B cell (primary cell): ENCODE measurements at places on chromosomes 3 and 15. TPM values are rescaled to one million over a fixed set of nuclear protein-coding genes. Genes with fewer than 3 reads are reported as not detected.
A peak's percentile ranks its signal among the peaks of the same experiment; 100 is the strongest.

The ATP10A gene
- total RNA-seq = 0.22 and 1.6 TPM in 2 replicates

The MEIS2 gene
- 0.22 and 0.39 TPM in 2 replicates for total RNA-seq

The ZNF80 gene
- 0.27 and 0.42 TPM in 2 replicates for total RNA-seq

- no peaks in the 10 kb centered on the region for H3K4me1 ChIP-seq
- peaks cover 30% of the 10 kb centered on the region for H3K36me3 ChIP-seq
- no peak overlapping the region for H3K27ac ChIP-seq
- DNase-seq = no peak
- no peak overlapping the region for H3K4me3 ChIP-seq
Measured at GRCh38 chr3:17387108-17387507, 355.3 kb downstream of the TBC1D5 start.

GRCh38 chr3:26406636-26407035 is 215.9 kb upstream of the LRRC3B start:
- no peaks in the 10 kb centered on the region for H3K36me3 ChIP-seq
- H3K4me3 ChIP-seq = no peak overlapping the region
- no peak for DNase-seq
- H3K27ac ChIP-seq = no peak overlapping the region
- no peaks in the 10 kb centered on the region for H3K27me3 ChIP-seq
- no peaks in the 10 kb centered on the region for H3K4me1 ChIP-seq

GRCh38 chr15:90838139-90838538 is 30.2 kb upstream of the FURIN start:
- H3K4me3 ChIP-seq = no peak overlapping the region
- no peaks in the 10 kb centered on the region for H3K36me3 ChIP-seq
- no peaks in the 10 kb centered on the region for H3K27me3 ChIP-seq

DNA sequence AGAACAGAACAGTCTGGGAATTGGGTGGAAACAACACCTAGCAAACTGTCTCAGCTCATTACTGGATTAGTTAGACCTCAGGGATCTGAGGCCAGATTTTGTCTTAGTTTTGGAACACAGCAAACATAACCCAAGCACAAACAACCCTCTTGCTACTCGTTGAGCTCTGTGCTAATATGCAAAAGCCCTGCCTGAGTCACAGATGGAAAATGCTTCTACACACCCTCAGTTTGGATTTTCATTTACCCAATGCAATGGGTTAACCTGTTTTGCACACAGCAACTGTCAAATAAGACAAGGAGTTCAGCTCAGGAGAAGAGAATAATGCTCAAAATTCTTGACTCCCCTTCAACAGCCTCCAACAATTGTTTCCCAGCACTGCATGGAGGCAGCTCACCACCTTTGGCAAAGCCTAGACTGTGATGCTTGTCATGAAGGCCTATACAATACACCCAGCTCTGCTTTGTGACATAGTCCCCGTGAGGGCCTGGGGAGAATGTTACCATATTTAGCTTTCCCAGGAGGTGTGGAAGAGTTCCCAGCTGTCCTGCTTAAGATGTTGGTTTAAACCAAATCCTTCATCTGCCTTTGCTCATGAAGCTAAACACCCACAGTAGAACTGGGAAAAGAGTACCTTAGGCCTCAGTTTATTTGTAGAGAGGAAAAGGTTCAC is 68.9 kb upstream of the MNS1 start:
- H3K36me3 ChIP-seq = no peaks in the 10 kb centered on the region
- no peak overlapping the region for H3K4me3 ChIP-seq
- H3K4me1 ChIP-seq = peaks cover 15% of the 10 kb centered on the region
- no peaks in the 10 kb centered on the region for H3K27me3 ChIP-seq
- no peak for DNase-seq
- peak overlapping the region; percentile 24 for H3K27ac ChIP-seq

DNA sequence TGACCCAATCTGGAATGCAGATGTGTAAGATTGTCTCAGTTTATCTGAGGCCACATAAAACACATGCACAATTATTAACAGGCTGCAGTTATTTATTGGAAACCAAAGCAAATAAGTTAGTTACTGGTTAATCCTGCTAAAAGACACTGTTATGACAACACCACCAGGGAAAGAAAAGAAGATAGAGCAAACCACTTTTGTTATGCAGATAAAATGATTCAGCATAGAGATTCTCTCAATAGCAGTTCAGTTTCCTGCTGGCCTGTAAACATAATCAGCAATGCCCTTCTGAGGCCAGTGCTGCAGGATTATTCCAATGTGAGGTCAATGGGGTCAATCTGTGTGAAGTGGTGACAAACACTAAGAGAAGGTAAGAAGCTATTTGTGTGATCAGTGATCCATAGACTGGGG is 244.4 kb downstream of the ZBTB20 start:
- peaks cover 3% of the 10 kb centered on the region for H3K36me3 ChIP-seq
- no peaks in the 10 kb centered on the region for H3K4me1 ChIP-seq
- DNase-seq = no peak
- H3K27me3 ChIP-seq = no peaks in the 10 kb centered on the region

DNA sequence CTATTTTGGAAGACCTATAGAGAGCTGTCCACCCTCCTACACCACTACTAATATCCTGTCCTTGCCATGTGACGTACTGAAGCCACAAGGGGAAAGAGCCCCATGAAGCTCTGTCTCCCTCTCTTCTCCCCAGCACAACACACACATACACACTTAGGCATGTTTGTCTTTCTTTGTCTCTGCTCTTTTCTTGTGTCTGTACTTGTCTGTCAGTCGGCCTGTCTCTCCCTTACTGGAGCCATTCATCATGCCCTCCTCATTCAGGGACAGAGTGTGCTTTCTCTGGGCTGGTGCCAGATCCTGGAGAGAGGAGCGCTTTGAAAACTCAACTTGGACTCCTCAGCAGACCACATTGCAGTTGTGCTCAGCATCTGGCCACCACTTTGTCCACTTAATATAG is 47.6 kb downstream of the PSMD6 start:
- H3K4me3 ChIP-seq = no peak overlapping the region
- no peak overlapping the region for H3K27ac ChIP-seq
- H3K27me3 ChIP-seq = no peaks in the 10 kb centered on the region

- H3K27ac ChIP-seq = no peak overlapping the region
- DNase-seq = no peak
- no peaks in the 10 kb centered on the region for H3K27me3 ChIP-seq
- H3K4me3 ChIP-seq = no peak overlapping the region
- no peaks in the 10 kb centered on the region for H3K4me1 ChIP-seq
- no peaks in the 10 kb centered on the region for H3K36me3 ChIP-seq
Measured at GRCh38 chr3:113890256-113890900, 51.8 kb downstream of the GRAMD1C start.

DNA sequence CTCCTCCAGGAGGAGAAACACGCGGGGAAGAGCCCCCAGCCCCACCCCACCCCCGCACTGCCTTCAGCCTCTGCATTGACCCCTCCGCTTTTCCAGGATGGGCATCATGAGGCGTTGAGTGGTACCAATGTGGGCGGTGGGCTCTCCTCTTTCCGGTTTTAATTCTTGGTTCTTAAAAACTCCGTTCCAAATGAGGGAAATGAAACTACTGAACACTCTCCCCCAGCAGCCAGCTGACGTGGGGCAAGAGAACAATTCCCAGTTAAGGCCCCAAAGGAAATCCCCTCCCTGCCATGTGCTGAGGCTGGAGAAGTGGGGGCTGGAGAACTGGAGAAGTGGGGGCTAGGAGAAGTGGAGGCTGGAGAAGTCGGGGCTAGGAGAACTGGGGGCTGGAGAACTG is 5.3 kb upstream of the NRROS start:
- no peaks in the 10 kb centered on the region for H3K27me3 ChIP-seq
- H3K36me3 ChIP-seq = no peaks in the 10 kb centered on the region
- DNase-seq = peak; percentile 87
- H3K4me3 ChIP-seq = peak overlapping the region; percentile 70

DNA sequence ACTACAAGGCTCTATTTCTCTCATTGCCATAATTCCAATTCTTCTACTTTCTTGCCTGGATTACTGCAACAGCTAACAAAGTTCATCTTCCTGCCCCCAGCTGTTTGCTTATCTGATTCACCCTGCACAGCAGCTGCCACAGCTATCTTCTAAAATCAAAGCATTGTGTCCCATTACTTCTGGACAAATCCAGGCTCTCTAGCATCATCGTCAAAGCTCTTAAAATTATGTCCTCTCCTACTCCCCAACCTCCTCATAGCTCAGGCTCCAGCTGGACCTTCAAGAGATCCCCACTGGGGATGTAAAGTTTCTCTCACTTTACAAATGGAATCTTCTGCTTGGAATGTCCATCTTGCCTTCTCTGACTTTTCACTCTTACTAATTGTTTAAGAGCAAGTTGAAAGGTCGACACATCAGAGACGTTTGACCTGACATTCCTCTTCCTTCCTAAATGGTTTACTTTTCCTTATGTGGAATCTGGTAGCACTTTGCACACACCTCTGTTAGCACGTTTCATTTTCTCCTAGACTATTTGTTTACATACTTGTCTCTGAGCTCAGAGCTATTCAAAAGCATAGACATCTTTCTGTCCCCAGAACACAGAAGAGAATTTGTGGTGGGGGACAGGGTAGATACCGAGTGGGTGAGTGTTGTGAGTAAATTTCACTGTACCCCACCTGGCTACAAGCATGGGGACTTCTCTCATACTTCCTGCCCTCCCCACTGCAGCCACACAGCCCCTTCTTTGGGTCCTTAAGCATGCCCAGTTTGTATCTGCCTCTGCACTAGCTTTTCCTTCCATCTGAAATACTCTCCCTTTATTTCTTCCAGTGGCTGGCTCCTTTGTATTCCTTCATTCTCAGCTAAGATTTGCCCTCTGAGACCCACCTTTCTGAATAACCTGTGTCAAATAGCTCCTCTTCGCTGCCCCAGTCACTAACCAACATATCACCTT is 77.9 kb downstream of the SERPINI1 start:
- peaks cover 2% of the 10 kb centered on the region for H3K36me3 ChIP-seq
- no peak for DNase-seq
- no peak overlapping the region for H3K4me3 ChIP-seq
- H3K4me1 ChIP-seq = no peaks in the 10 kb centered on the region
- H3K27ac ChIP-seq = no peak overlapping the region
- no peaks in the 10 kb centered on the region for H3K27me3 ChIP-seq

GRCh38 chr3:192930577-192930976 is 12.9 kb upstream of the MB21D2 start:
- no peaks in the 10 kb centered on the region for H3K36me3 ChIP-seq
- H3K4me3 ChIP-seq = no peak overlapping the region
- no peak for DNase-seq
- no peak overlapping the region for H3K27ac ChIP-seq
- H3K27me3 ChIP-seq = no peaks in the 10 kb centered on the region

- peaks cover 35% of the 10 kb centered on the region for H3K36me3 ChIP-seq
- H3K4me1 ChIP-seq = peaks cover 5% of the 10 kb centered on the region
- H3K4me3 ChIP-seq = no peak overlapping the region
- no peak overlapping the region for H3K27ac ChIP-seq
Measured at GRCh38 chr3:57583544-57583943, 13.6 kb downstream of the ARF4 start.

GRCh38 chr15:20352241-20353200 is 189.1 kb downstream of the GOLGA6L6 start:
- H3K27ac ChIP-seq = no peak overlapping the region
- H3K4me1 ChIP-seq = peaks cover 5% of the 10 kb centered on the region

DNA sequence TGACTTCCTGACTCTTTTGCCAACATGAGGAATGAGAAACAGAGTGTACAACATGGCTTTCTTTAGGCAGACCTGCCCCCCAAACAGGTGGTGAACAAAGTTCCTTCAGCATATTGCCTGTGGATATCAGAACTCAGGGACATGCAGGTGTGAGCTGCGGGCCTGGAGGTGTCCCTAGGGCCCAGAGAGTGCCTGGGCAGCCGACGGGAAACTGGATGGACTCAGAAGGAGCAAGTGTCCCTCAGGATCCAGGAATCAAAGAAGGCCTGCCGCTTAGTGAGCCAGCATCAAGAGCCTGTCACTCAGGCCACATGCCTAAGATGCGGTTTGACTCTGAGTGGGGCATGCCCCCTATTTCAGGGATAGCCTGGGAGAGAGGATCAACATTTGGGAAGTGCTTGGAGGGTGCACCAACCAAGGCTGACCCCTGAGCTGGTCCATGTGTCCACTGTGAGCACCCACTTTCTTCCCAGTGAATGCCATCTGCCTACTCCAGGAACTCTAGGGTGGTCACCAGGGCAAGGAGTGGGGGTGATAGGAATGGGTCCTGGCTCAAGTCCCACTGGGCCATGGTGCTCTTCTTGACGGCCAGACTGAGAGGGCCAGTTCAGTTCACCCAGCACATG is 16.1 kb upstream of the POLR2M start:
- no peaks in the 10 kb centered on the region for H3K36me3 ChIP-seq
- no peak overlapping the region for H3K27ac ChIP-seq
- no peaks in the 10 kb centered on the region for H3K4me1 ChIP-seq

DNA sequence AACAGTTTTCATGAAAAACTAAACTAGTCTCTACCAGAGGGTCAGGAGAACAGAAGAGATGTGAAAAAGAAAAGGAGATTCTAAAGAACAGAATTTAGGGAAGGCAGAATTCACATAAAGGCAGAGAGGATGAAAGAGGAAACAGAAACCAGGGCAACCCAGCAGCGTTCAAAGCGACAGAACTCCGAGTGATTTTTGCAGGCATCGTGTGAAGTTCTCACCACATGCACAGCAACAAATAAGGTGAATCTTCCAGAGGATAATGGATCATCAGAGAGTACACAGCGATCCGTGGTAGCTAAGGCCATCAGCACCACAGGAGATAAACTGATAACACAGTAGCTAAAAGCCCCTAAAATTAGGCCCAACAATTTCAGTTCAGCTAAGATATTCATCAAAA is 250.8 kb upstream of the THBS1 start:
- H3K4me3 ChIP-seq = no peak overlapping the region
- no peak overlapping the region for H3K27ac ChIP-seq
- H3K36me3 ChIP-seq = no peaks in the 10 kb centered on the region
- no peak for DNase-seq
- H3K4me1 ChIP-seq = no peaks in the 10 kb centered on the region

- no peak for DNase-seq
- H3K4me1 ChIP-seq = no peaks in the 10 kb centered on the region
- H3K27ac ChIP-seq = no peak overlapping the region
- H3K27me3 ChIP-seq = peaks cover 3% of the 10 kb centered on the region
Measured at GRCh38 chr3:134060561-134061385, 31.0 kb upstream of the SLCO2A1 start.

- no peak overlapping the region for H3K4me3 ChIP-seq
- peak; percentile 17 for DNase-seq
- peak overlapping the region; percentile 48 for H3K27ac ChIP-seq
- peaks cover 26% of the 10 kb centered on the region for H3K4me1 ChIP-seq
- H3K36me3 ChIP-seq = no peaks in the 10 kb centered on the region
- H3K27me3 ChIP-seq = no peaks in the 10 kb centered on the region
Measured at GRCh38 chr3:59247402-59247841, 197.6 kb upstream of the CFAP20DC start.
